ENCODE measurements at places on chromosomes 3 and 15. TPM values are rescaled to one million over a fixed set of nuclear protein-coding genes. Genes with fewer than 3 reads are reported as not detected.

Gene LYZL4
- not detected for total RNA-seq

Gene DNASE1L3
- not detected for total RNA-seq

Gene FYCO1
- 18.7 TPM for total RNA-seq

Gene TLR9
- not detected for total RNA-seq

Gene C3orf85
- not detected for total RNA-seq

Gene FOXB1
- not detected for total RNA-seq

Gene KIF15
- 15.0 TPM for total RNA-seq

Gene JAGN1
- total RNA-seq, result 34.2 TPM

Gene GOLGA6B
- not detected for total RNA-seq

Gene CD96
- 0.10 TPM for total RNA-seq

Gene SSR3
- total RNA-seq, result 684 TPM

Gene SCN5A
- total RNA-seq, result 0.21 TPM

Gene RTP4
- 0.07 TPM for total RNA-seq

Gene FETUB
- 0.07 TPM for total RNA-seq

Gene TXNRD3
- 15.1 TPM for total RNA-seq

Gene TTC21A
- total RNA-seq, result 1.4 TPM

Gene IP6K2
- 58.5 TPM for total RNA-seq

Gene CLDN1
- total RNA-seq, result 5.4 TPM

Gene KCNMB2
- not detected for total RNA-seq

Gene FRG2C
- total RNA-seq, result not detected

Gene SERPINI2
- total RNA-seq, result not detected

Gene RASSF1
- 22.1 TPM for total RNA-seq

Gene MKRN3
- total RNA-seq, result 0.28 TPM

Gene TLE3
- 24.1 TPM for total RNA-seq

Gene AADAC
- not detected for total RNA-seq

Gene SCN11A
- total RNA-seq, result not detected

Gene ATP10A
- total RNA-seq, result not detected

Gene GOLGA6L7
- not detected for total RNA-seq

Gene FSTL1
- total RNA-seq, result 86.4 TPM

Gene FES
- total RNA-seq, result 1.5 TPM

Gene PDZRN3
- total RNA-seq, result 0.24 TPM

Gene ZNF106
- 56.6 TPM for total RNA-seq

Gene AMT
- 1.2 TPM for total RNA-seq

Gene CD80
- not detected for total RNA-seq

Gene CNTN6
- not detected for total RNA-seq

Measured in foreskin keratinocyte (primary cell).